ENCODE measurements at places on chromosomes 13 and 19.

DNA sequence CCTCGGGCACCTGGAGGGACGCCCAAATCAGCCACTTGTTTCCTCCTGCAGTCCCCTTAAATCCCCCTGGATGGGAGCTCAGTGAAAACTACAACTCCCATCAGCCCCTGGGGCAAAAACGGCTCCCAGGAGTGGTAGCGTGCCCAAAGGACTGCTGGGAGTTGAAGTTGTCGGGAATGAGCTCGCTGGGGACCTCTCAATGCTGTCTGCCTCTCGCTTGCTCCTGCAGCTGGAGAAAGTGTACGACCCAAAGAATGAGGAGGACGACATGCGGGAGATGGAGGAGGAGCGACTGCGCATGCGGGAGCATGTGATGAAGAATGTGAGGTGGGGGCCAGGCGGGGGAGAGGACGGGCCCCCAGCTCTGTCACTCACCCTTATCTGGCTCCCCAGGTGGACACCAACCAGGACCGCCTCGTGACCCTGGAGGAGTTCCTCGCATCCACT lies 14.7 kb upstream of the DHDH start:
- DNase-seq: no peak

DNA sequence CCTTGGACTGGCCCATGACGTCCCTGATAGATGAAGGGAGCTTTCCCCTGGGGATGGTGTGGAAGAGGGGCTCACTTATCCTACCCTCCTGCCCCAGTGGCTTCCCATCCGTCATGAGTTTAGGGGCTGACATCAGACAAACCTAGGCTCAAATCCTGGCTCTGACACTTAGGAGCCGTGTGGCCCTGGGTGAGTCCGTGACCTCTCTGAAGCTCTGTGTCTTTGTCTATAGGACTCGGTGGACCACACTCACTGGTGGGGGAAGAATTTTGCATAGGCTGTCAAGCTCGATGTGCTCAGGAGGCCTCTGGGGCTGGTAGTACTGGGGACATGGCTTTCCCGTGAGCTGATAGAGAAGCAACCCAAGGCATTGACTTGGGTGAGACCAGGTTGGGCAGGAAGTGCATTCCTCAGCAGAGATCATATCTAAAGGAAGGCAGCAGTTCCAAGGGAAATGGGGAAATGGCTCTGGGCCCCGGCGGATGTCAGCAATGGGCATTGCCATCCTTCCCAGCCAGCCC lies 17.4 kb upstream of the AP1M2 start:
- no peak for DNase-seq

DNA sequence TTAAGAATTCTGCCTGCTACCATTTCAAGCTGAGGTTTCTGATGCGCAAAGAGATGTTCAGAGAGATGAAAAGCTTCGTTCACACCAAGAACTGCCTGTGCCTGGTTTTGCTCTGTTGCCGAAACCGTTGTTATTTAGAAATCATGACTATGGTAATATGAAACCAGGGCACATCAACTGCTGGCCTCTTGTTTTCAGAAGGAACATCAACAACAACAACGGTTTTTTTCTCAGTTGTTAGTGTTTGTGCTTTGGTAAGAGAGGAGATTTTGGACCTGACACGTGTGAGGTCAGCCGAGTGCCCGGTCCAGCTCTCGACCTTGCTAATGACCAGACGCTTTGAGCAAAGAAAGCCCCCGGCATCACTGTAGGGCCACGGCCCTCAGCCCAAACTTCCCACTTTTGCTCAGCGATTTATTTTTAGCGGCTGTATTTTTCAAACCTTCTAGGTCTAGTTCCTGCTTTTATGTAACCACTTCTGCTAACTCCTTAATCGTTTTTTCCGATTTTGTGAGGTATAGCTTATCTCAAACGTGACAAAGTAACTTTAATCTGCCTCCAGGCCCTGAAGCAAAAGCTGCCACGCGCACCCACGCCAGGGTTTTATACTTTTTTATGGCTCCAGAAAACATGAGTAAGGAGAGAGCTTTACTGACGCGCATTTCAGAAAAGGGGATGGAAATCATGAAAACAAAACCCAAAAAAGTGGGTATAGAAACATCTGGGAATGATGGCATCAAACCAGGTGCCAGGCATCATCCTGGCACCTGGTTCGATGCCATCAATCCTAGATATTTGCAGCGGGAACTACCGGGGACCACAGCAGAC lies 42.0 kb downstream of the KLF2 start:
- no peak for DNase-seq

DNA sequence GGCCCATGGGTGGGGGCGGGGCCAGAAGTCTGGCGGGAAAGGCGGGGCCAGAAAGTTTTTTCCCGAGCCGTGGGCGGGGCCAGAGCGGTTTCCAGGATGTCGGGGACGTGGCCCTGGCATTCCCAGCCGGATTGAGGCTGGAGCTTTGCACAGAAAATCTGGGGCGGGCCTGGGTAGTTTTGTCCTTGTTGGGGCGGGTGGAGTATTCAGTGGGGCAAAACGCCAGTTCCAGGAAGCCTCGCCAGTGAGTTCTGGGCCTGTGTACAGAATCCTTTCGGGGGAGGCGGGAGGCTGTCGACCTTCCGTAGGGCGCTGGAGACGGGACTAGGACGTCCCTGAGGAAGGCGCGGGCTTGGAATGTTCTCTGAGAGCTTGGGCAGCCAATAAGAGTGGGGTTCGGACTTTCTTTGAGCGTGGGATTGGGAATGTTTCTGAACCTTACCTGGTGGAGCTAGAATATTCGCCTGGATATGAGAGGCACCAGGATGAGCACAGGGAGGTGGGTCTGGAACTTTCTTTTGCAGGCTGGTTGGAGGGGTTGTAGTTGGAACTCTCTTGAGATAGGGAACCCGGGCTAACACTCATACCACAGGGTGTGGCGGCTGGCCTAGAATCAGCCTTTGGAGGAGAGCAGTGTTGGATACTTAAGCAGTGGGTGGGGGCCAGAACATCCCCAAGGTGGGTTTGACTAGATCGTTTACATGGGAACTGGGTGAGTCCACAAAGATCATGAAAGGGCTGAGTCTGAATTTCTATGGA lies 1.3 kb downstream of the CCDC9 start:
- no peak for DNase-seq

- DNase-seq: no peak
Measured at GRCh38 chr13:21583478-21583877, 20.5 kb downstream of the MICU2 start.

GRCh38 chr13:90806016-90806615 lies 541.4 kb upstream of the MIR17HG start:
- DNase-seq: no peak

- peak; percentile 32 for DNase-seq
Measured at GRCh38 chr19:45528149-45528743, 21.0 kb downstream of the VASP start.

DNA sequence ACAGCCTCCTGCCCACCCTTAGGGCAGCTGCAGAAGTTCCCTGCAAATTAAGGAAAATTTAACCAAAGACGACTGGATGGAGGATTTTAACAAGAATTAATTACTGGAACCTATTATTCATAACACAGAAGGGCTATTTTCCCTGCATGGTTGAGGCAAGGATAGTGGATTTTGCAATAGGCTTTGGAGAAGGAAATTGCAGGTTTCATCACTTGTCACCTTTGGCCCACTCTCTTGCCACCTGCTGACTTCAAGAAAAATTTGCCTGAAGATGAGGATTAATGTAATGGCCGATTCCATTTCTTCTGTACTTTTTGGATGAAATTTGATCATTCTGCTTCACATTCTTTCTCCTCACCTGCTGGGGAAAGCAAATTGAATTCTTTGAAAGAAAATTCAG lies 261.7 kb downstream of the FGF9 start:
- no peak for DNase-seq

GRCh38 chr13:35499676-35500075 lies 23.2 kb upstream of the MAB21L1 start:
- no peak for DNase-seq

DNA sequence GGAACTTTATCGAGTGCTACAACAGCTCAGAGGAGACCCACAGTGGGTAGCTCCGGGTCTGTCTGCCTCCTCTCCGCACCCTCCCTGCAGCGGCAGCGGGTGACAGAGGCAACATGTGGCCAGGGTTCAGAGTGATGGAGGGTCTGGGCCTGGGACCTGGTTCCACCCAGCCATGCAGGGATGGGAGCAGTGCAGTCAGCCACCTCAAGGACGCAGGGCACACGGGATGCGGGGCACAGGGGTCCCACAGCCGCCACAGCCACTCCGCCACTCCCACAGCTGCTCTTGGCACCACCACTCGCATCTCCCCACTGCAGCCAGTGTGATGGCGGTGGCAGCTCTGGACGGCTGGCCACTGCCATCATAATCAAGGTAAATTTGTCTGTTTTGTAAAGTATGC lies 892.9 kb downstream of the OLFM4 start:
- DNase-seq: no peak

DNA sequence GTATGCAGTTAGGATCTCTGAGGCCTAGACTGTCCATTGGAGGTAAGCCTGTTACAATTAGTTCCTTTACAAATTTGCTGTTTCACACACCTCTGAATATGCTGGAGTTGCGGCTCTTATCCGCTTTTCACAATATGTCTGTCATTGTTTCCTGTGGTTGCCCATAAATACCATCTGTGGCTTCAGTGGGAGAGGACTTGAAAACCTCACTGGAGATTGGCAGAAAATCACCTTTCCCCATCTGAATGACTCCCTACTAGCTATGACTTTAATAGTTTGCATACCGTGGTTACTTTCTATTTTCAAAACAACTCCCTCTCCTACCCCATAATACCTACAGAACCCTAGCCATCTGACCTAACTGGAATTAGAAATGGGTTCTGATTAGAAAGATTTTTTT lies 454.3 kb downstream of the PCDH17 start:
- DNase-seq: no peak

- no peak for DNase-seq
Measured at GRCh38 chr13:30648522-30649012, 30.8 kb downstream of the USPL1 start.

GRCh38 chr13:61654481-61654880 lies 238.8 kb upstream of the PCDH20 start:
- DNase-seq: no peak

- no peak for DNase-seq
Measured at GRCh38 chr19:53810187-53810546, 13.9 kb downstream of the NLRP12 start.

DNA sequence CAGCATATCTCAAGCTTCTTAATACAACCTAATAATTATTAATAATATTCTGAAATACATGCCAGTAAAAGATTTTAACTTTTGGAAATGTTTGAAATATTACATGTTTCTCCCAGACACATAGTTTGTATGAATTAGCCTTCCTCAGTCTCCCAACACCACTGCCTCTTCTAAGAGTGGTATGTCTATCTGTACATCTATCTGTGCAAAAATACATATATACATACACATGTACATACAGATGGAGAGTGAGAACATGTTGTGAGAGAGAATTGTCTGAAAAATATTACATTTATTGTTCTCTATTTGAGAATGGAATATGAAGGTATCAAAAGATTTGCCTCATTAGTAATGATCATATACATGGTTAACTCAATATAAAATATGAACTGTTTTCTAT lies 1567.2 kb upstream of the PRR20A start:
- DNase-seq: no peak

DNA sequence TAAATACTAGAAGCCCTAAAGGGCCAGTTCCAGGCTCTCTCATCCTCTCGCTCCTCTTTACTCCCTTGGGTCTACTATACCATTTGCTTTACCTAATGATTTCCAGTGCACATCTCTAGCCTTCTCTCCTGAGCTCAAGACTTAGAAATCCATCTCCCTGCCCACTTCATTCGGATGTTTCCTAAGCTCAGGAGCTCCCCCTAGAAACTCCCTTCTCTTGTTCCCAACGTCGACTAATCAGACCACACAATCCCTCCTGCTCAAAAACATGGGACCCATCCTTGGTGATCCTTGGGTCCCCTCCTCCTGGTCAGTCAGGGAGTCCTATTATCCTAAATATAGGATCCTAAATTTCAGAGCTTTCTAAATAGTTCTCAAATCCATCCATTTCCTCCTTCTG lies 21.1 kb upstream of the STK24 start:
- DNase-seq: no peak

GRCh38 chr19:49761249-49761624 lies 1.9 kb downstream of the TSKS start:
- DNase-seq: no peak

DNA sequence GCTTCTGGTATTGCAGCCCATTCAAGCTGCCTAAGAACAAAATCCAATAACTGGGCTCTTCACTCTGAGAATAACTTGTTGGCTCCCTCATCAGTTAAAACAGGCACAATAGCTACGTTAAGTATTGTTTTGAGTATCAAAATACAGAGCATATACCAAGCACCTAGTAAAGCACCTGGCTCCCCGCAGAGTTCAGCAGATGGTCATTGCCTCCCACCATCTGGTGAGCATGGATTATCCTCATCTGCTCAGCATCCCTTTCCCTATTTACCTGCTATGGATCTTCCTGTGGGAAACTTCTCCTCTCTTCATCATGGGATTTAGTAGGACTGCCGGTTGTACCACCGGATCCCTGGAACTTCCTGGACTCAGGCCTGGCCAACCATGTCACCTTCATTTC lies 199.2 kb upstream of the MAB21L1 start:
- DNase-seq: peak; percentile 71

- no peak for DNase-seq
Measured at GRCh38 chr19:49973987-49974386, 13.0 kb upstream of the SIGLEC11 start.

GRCh38 chr13:67155898-67156722 lies 74.0 kb downstream of the PCDH9 start:
- DNase-seq: no peak

DNA sequence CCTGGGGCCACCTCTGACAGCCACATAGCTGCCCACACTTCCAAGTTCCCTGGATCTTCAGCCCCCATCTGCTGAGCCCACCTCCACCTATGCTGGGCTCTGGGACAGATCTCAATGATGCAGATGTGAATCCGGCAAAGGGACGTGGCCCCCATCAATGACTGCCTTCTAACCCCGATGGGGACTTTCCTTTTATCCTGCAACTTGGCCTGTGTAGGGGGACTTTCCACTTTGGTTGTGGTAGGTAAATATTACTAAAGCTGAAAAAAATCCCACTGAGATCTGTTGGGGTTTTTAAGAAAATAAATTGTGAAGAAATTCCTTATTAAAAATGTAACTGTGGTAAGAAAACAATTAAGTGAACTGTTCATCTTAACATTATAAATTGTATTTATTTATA lies 20.8 kb upstream of the ASPDH start:
- no peak for DNase-seq

DNA sequence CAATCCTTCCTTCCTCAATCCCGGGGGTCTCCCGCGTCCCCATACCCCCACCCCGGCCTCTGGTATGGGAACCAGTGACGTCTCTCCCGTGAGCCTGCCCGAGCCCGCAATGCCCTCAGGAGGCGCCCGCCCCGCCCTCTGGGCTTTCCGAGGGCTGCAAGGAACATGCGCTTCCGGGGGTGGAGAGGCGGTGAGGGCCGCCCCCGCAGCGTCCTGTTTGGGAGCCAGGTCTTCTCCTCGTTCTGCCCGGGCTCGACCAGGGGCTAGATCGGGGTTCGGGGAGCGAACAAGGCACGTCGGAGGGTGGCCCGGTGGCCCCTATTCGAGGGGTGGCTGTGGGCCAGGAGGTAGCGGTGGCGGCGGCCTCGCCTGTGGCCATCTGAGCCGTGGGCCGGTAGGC lies 6.6 kb upstream of the TEX101 start:
- no peak for DNase-seq

Data from cerebellum (tissue), 4 donors.